ENCODE measurements at places on chromosomes 13 and 19. TPM values are rescaled to one million over a fixed set of nuclear protein-coding genes. Genes with fewer than 3 reads are reported as not detected.

DNA sequence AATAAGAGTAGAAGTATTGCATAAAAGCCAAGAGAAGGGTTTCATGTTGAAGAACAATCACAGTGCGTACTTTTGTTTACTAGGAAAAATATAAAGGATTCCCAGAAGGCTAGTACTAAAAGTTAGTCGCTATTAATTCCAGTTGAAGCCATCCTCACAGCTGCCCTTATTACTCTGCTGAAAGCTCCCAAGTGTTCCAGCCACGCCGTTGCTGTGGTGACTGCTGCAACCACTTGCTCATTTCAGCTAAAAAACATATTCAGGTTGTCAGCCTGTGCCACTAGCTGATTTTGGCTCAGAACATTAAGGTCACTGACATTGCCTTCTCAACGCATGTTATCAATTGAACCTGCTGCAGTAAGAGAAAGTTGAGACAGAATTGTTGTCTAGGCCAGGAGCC is 87.1 kb upstream of the FNDC3A start:
- no peak for DNase-seq

DNA sequence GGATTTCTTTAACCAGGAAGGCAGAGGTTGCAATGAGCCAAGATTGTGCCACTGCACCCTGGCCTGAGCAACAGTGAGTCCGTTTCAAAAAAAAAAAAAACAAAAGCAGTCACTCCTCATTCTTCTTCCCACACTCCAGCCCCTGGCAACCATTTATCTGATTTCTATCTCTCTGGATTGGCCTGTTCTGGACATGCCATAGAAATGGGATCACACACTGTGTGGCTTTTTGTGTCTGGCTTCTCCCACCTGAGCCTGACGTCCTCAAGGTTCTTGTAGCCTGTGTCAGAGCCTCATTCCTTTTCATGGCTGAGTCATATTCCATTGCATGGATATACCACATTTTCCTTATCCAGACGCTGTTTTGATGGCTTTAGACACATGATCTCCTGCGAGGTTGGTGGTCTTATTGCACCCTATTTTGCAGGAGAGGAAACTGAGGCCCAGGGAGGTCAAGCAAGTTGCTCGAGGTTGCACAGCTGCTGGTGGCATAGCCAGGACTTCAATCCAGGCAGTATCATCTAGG is 15.8 kb upstream of the FEM1A start:
- no peak for DNase-seq

GRCh38 chr13:73715114-73715910 is 418.9 kb downstream of the KLF12 start:
- no peak for DNase-seq

GRCh38 chr13:76851961-76852360 is 34.2 kb downstream of the KCTD12 start:
- DNase-seq, result no peak

Gene KLK15
- not detected for total RNA-seq

- no peak for DNase-seq
These were observed 27.9 kb upstream of the OR10H1 start for GRCh38 chr19:15843203-15843893.

GRCh38 chr19:1407528-1408299 is at the start of gene DAZAP1:
Gene DAZAP1, plus strand, starts transcription at chr19:1407586. Its CDS starts 188 bp downstream, at chr19:1407774.
- DNase-seq, result peak; percentile 62

DNA sequence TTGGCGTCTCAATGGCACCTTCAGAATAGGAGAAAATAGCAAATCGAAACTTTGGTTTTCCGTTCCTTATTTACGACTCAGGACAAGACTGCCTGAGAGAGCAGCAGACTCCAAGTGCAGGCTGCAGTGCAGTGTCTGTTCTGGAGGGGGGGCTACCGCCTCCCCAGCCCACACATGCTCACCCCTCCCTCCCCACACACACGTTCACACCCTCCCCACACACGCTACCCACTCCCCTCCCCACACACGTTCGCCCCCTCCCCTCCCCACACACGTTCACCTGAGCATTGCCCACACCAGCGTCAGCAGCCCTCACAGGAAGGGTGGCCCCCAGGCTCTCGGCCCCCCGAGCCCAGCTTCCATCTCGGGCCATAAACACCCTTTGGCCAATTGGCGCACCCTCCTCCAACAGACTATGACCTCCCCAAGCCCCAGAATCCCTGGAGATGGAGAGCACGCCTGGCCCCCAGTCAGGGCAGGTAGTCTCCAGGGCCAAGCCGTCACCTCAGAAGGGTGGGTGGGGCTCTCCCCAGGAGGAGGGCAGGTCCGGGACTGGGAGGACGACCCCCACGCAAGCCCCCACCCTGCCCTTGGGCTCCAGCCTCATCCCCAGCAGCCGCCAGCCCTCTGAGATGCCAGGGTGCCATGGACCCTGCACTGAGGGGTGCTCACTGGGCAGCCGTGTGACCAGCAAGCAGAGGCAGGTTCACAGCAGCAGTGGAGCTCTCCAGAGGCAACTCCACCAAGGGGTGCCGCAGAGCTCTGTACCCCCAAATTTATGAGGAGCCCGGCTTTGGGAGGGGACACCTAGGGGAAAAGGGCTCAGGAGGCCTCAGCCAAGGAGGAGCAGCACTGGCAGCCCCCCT is 27.5 kb downstream of the RASA3 start:
- peak; percentile 21 for DNase-seq

Gene ZNF536
- total RNA-seq, result 4.8 TPM

GRCh38 chr19:21593502-21593901 is 88.1 kb downstream of the ZNF429 start:
- no peak for DNase-seq

GRCh38 chr13:111632906-111633305 is 312.5 kb downstream of the TEX29 start:
- DNase-seq, result no peak

- no peak for DNase-seq
These were observed 26.8 kb upstream of the CEACAM21 start for GRCh38 chr19:41548954-41549688.

GRCh38 chr13:32115066-32115465 is 83.5 kb downstream of the FRY start:
- no peak for DNase-seq

DNA sequence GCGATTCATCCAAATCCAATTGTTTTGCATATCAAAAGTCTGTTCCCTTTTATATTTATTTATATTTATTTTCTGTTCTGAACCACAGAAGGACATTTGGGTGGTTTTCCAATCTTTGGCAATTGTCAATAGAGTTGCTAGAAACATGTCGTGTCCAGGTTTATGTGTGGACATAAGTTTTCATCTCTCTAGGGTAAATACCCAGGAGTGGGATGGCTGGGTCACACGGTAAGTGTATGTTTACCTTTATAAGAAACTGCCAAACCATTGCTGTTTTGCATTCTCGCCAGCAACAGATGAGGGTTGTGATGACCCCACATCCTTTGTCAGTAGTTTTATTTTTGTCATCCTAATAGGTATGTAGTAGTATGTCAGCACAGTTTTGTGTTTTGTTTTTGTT is 12.5 kb downstream of the AP1M1 start:
- no peak for DNase-seq

Gene CEACAM7
- not detected for total RNA-seq

Gene EFNA2
- total RNA-seq, result not detected

Gene IGFL2
- not detected for total RNA-seq

GRCh38 chr13:110575322-110576069 is 14.0 kb upstream of the RAB20 start:
- DNase-seq, result peak; percentile 54

Gene COX7A1
- total RNA-seq, result 3,311 TPM

Gene HPN
- 5.6 TPM for total RNA-seq

GRCh38 chr13:43895940-43896339 is 16.2 kb downstream of the LACC1 start:
- DNase-seq, result no peak

Gene MYO16
- total RNA-seq, result 1.2 TPM

GRCh38 chr19:14103310-14103709 is 12.8 kb upstream of the SAMD1 start:
- DNase-seq, result no peak

- no peak for DNase-seq
These were observed 354.4 kb downstream of the KCNRG start for GRCh38 chr13:50369646-50370045.

- no peak for DNase-seq
These were observed 7.4 kb downstream of the SHFL start for GRCh38 chr19:10093295-10094186.

- DNase-seq, result no peak
These were observed 791 bp upstream of the ADGRE2 start for GRCh38 chr19:14779151-14779550.

DNA sequence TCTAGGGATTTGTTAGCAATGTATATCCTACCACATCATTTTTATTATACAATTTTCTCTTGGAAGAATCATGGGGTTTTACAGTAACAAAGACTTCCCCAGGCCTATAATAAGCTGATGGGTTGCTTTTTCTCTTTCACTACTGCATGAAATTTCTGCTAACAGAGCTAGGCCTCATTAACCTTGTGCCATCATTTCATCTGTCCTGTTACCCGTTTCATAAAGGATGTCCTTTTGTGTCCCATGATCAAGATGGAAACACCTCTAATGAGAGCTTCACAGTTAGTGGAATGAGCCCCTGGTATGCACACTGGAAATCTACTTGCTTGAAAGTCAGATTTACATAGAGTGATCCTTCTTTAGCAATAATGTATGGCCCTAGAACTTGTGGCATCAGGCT is 138.7 kb downstream of the RXFP2 start:
- DNase-seq, result no peak

GRCh38 chr13:80047406-80047805 is 293.5 kb downstream of the SPRY2 start:
- DNase-seq, result no peak

GRCh38 chr19:24074720-24075454 is 12.1 kb upstream of the ZNF254 start:
- no peak for DNase-seq

DNA sequence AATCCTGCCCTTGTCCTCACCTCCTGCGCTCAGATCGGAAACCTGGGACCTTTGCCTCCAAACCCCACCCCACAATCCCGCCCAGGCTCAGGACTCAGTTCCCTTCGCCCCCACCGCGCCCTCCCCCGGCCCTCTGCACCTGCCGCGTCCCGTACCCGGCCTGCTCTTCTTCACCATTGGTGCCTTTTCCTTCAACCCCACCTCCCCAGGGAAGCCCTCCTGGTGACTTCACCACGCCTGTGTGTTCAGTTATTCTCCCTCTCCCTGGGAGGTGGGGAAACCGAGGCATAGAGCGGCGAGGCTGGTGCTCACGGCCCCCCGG is 19.3 kb upstream of the TCF3 start:
- no peak for DNase-seq

Gene DPY19L3
- total RNA-seq, result 6.5 TPM

- DNase-seq, result peak; percentile 92
These were observed 1.1 kb upstream of the ZNF763 start for GRCh38 chr19:11963566-11964355.

DNA sequence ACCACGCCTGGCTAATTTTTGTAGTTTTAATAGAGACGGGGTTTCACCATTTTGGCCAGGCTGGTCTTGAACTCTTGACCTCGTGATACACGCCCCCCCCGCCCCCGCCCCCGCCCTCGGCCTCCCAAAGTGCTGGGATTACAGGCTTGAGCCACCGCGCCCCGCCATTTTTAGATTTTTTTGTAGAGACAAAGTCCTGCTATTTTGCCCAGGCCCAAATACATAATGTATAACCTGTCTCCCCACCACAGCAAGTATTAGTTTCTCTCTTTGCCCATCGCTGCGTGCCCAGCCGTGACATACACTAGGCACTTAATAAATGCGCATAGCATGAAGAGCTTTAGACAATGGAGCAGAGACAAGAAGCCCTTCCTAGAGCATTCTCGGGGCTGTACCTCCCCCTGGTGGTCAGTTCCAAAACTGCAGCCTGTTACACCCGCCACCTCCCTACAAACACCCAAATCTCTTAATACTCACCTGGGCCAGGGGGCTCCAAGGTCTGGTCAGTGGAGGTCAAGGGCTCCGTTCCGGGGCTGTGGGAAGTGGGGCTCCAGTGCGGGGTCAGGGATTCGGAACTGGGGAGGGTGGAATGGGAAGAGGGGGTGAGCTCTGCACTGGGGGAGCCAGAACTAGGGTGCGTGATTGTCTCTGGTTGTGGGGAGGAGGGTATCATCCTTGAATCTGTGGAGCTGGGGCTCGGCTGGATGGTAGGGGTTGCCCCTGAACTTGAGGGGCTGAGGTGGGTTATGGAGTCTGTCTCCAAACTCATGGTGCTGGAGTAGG is 22.5 kb downstream of the IQCN start:
- peak; percentile 76 for DNase-seq

Gene NTN5
- not detected for total RNA-seq

All from Right ventricle myocardium superior (tissue), 1 donor.